ENCODE measurements at places on chromosomes 12 and 14.

DNA sequence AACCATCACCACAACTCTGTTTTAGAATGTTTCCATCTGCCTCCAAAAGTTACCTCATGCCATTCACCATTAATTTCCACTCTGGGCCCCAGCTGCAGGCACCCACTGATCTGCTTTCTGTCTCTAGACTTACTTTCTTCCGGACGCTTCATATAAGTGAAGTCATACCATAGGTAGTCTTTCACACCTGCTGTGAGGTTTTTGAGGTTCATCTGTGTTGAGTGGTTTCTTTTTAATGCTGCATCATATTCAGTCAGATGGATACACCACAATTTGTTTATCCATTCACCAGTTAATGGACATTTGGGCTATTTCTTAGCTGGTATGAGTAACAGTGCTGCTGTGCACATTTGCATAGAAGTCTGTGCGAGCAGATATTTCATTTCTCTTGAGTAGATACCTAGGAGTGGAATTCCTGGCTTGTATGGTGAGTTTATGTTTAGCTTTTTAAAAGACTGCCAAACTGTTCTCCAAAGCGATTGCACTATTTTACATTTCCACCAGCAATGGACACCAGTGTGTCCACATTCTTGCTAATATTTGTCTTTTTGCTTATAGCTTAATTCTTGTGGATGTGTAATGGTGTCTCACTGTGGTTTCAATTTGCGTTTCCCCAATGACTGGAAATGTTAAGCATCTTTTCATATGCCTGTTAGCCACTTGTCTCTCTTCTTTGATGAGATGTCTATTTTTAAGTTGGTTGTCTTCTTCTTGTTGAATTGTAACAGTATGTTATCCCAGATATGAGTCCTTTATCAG lies 48.3 kb downstream of the ZFYVE21 start:
- no peak for DNase-seq

- DNase-seq = no peak
Measured at GRCh38 chr12:18719922-18720510, 17.8 kb downstream of the PLCZ1 start.

- no peak for DNase-seq
Measured at GRCh38 chr14:101844219-101844618, 82.7 kb downstream of the PPP2R5C start.

DNA sequence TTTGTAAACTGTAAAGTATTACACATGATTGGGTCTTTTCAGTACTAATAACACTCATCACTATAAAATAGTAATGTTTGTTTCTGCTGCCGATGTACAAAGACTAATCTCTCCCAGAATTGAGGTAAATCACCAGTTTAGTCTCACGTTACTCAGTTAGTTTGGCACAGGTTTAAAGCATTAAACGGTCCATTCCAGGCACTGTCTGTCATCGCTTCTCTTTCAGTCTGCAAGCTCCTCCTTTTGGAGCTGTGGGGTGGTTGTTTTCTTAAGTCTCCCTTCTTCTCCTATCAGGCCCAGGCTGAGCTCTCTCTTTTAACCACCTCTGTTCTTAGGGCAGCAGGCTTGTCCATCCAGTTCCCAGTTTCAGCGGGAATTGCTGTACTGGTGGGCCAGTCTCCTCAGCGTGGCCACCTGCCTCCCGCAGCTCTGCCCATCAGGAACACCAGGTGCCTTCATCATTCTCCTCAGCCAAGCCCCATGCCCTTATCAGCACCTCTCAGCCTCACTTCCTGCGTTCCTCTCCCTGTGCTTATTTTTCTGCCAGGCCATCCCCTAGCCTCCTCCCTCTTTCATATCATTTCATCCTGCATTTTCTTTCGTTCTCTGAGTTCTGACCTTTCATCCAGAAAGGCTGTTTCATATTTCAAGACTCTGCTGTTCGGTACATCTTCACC lies 149.0 kb downstream of the TGFB3 start:
- DNase-seq = no peak

DNA sequence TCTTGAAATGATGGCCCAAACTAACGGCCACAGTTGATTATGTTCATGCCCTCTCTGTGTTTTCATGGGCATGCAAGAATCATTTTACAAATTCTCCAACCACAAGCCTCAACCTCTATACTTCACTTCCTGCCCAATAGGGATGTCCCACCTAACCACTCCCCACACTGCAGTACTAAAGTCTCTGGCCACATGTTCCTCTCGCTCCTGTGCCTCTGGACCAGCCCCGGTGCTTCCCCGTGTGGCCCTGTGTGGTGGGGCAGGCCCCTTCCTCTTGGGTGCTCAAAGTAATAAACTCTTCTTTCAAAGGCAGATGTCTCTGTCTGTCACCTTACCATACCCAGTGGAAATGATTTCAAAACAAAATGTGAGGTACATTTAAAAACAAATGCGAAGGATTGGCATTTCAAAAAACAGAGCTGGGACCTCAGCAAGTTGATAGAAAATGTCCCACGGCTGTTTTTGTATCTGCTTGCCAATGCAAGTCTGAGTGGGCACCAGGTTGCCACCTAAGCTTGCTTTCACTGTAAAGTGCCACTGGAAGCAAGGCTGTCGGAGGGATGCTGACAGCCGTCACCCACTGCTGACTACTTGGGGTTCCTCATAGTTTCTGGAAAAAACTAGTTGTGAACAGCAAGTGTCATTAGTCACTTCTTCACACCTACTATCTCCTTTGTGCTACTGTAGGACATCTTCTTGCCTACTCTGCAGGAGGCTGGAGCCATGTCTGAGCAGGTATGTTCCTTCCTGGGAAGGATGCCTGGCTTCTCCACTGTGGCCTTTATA lies 8.2 kb upstream of the SERPINA11 start:
- no peak for DNase-seq

DNA sequence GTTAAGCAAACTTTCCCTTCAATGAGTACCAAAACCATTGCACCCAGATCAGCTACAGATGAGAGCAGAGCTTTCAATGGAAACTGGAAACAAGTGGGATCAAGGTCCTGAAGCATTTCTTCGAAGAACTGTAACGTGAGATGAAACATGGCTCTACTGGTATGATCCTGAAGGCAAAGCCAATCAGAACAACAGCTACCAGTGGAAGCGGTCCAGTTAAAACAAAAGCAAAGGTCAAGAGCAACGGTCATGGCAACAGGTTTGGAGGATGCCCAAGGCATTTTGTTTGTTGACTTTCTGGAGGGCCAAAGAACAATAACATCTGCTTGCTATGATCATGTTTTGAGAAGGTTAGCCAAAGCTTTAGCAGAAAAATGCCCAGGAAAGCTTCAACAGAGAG lies 137.9 kb upstream of the CPSF6 start:
- no peak for DNase-seq

GRCh38 chr12:121980191-121980891 lies 41.3 kb upstream of the BCL7A start:
- no peak for DNase-seq

- DNase-seq = no peak
Measured at GRCh38 chr12:98618952-98619351, 25.5 kb downstream of the SLC25A3 start.

- no peak for DNase-seq
Measured at GRCh38 chr12:104291867-104292524, 11.5 kb upstream of the EID3 start.

- DNase-seq = no peak
Measured at GRCh38 chr14:87306409-87307168, 686.4 kb downstream of the GALC start.

GRCh38 chr12:94094700-94095099 lies 53.7 kb upstream of the PLXNC1 start:
- no peak for DNase-seq

DNA sequence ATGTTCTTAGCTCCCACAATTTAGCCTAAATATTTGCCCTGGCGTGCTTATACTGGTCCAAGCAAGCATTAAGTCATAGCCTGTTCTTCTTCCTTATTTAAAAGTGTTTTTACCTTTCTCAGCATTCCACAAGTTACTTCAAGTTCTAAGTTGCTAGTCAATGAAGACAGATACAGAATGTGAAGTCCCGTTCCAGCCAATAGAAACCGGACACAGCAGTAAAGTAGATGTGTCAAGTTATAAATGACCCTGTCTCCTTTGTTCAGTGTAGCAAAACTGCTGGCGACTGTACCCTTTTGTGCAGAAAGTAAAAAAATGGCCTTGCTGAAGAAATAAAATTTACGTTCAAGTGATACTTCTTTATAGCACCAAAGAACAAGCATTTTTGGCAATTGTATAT lies 3.9 kb downstream of the SNAPC1 start:
- DNase-seq = no peak

- no peak for DNase-seq
Measured at GRCh38 chr12:58922849-58923248, 2.5 kb upstream of the LRIG3 start.

DNA sequence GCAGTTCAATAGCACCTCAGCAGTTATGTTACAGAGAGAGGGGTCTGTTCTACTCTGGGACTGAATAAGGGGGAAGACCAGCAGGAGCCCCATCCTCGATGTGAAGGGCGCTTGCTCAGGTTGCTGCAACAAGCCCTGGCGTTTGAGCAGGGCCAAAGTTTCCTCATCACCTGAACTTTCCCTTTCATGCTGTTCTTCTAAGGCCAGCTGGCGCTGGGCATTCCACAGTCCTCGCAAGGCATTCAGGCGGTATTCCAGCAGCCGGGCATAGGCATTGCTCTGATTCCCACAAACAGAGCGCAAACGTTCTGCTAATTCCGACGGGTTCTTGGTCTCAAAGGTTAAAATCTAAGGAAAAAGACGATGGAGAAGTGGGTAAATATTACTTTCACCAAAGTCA lies 62.8 kb downstream of the HECTD4 start:
- no peak for DNase-seq

GRCh38 chr14:77027538-77028383 lies 747 bp downstream of the IRF2BPL start:
- no peak for DNase-seq

DNA sequence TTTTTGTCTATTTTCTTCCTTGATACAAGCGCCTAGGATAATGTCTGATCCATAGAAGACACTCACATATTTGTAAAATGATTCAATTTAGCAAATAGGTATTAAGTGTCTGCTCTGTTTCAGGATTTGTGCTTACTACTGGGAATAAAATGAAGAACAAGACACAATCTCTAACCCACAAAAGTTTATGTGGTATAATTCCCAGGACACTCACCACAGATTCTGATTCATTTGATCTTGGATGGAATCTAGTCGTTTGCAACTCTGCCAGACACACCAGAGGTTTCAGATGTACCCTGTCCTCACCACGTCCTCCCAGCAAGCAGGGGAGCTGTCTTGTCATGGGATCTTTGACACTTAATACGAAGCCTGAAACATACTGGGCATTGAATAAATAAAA lies 208.3 kb downstream of the LRIG3 start:
- no peak for DNase-seq

GRCh38 chr14:65016471-65016870 lies 29.8 kb downstream of the FNTB start:
- no peak for DNase-seq

GRCh38 chr12:67747869-67748742 lies 99.6 kb downstream of the DYRK2 start:
- DNase-seq = no peak

GRCh38 chr14:21279783-21280182 lies at the start of gene RPGRIP1:
Gene RPGRIP1 (plus strand): TSS chr14:21280083. CDS start chr14:21287977, 7,894 bp downstream.
- DNase-seq = no peak

DNA sequence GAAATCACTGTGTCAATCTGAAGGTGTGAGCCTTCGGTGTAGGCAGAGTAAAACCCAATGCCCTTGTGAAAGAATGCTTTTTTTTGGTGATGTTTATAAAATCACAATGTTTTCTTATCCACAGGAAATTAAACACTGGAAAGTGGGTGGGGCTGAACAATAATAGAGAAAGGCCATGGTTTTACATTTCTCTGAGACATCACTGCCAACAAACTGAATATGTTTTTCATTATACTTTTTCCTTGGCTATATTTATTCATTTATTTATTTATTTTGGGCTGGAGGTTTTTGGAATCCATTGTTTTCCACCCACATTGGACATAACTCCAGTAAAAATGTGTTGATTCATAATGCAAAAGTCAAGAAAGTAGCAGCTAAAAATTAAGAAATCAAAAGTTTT lies 16.9 kb downstream of the LRRK2 start:
- DNase-seq = no peak

DNA sequence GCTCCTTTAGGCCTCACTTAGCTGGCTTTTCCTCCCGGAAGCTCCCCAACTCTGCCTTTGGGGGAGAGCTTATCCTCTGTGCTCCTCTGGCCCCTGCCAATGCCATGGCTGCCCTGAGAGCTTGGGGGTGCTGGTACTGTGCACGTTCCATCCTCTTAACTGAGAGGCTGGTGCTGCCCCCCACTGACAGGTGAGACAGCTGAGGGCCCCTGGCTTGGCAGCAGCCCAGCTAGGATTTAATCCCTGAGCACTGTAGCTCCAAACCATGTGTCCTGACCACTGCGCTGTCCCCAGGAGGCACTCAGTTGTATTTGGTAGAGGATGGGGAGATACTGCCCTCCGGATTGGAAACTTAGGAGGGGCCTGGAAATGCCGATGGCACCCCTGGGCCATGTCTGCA lies 46.1 kb downstream of the UBE3B start:
- no peak for DNase-seq

DNA sequence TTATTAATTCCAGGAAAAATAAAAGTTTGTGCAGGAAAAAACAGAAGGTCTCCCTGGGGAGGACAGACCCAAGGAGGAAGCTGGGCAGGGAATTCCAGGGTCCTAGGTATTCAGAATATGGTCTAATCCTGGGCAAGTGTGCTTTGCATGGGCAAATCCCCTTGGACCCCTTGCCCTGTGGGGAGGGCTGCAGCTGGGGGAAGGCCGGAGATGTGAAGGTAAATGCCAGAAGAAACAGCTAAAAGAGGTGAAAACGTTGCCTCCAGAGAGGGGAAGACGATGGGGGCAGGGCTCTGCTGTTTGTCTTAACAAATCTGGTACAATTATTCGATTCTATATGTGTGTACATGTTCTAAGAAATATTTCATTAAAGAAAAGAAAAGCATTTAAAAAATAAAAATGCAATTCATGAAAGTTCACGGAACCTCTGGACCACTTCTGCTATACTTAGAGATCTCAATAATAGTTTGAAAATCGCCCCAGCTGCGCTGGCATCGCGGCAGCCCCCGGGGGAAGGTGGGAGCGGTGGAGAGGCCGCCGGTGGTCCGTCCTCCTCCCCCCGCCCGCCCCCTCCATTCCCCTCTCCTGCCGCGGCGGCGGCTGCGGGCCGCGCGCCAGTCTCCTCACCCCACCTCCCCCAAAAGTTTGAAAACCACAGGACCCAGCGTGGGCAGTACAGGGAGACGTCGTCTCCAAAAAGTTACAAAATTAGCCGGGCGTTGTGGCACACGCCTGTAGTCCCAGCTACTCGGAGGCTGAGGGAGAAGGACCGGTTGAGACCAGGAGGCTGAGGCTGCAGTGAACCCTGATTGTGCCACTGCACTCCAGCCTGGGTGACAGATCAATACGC lies 1.5 kb upstream of the PRPF40B start:
- no peak for DNase-seq

- peak; percentile 51 for DNase-seq
Measured at GRCh38 chr12:89529738-89530137, 3.9 kb upstream of the POC1B start.

GRCh38 chr12:117439531-117440001 lies 78.1 kb upstream of the NOS1 start:
- DNase-seq = no peak
